ENCODE measurements at places on chromosomes 2 and 18.

GRCh38 chr2:7692657-7693161, 775.5 kb downstream of the RNF144A start:
- no peak for DNase-seq

- DNase-seq = no peak
Observed at GRCh38 chr2:10532638-10533101, 84.5 kb upstream of the ODC1 start.

DNA sequence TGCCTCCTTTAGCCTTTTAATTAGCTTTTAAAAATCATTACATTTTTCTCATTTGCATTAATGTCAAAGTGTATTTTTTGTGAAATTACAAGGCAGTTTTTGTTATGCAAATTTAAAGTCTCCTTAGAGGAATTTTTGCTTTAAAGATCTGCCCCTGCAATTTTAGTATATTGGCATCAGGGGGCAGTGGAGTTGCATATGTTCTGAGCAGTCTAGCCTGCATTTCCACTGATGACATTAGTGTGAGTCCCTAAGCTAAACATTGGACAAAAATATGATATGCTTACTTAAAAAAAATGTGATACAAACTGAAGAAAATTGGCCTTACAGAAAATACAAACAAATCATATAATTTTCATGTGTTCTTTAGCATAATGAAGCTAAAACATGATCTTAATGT, 426.5 kb downstream of the SLC4A3 start:
- DNase-seq = no peak

- no peak for DNase-seq
Observed at GRCh38 chr2:77604953-77605929, 83.1 kb upstream of the LRRTM4 start.

GRCh38 chr2:237604960-237605359, 14.4 kb upstream of the RAB17 start:
- DNase-seq = no peak
